Activated CD4-positive, alpha-beta memory T cell treated with anti-CD3 and anti-CD28 coated beads, Interleukin-2, amount 10 ng/mL, durations not matched to agents 7 days and 5 days (primary cell): ENCODE measurements at places on chromosomes 5 and 9.
A peak's percentile ranks its signal among the peaks of the same experiment; 100 is the strongest.

GRCh38 chr5:176579323-176579722 lies 30.2 kb downstream of the CDHR2 start:
- DNase-seq, result no peak

GRCh38 chr9:115980502-115980901 lies 173.1 kb upstream of the PAPPA start:
- no peak for DNase-seq

DNA sequence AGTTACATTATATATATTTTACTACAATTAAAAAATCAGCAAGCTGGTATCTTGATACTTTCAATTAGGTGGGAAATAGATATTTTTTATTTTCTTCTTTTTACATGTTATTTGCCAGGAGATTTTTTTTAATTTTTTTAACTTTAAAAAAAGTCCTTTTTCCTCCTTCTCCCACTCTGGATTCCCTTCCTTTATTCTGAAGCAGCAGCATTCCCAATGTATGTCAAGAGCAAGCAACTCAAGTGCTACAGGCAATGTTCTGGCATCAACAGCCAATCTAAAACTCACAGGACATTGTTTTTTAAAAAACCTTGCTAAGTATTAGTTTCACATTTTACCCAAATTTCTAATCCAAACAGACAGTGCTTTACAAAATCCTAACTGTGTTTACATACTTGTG lies 41.4 kb downstream of the GOLPH3 start:
- DNase-seq, result no peak

- no peak for DNase-seq
These were observed 24.8 kb downstream of the PLPP1 start for GRCh38 chr5:55509796-55510522.

GRCh38 chr5:107766439-107766838 lies 95.7 kb upstream of the EFNA5 start:
- no peak for DNase-seq

DNA sequence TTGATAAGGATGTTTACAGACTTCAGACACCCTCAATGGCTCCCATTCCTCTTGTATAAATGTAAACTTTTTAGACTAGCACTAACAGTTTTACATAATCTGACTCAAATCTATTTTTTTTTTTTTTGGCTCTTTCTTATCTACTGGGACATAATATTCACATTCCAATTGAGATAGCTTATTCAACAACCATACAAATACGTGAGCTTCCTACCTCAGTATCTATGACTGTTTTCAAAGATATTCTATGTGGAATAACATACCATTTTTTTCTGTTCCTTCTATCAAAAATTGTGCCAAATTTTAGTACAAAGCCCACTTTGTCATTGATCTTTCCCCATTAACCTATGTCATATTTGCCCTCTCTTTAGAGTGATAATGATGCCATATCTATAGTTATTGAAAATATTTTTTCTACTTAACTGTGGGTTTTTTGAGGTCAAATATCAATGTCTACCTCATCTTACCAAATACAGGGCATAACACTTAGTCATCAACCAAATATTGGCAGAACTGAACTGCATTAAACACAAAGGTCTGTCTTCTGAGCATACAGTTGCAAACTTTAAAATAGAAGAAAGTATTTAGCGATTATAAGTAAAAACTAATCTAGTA lies 482.6 kb downstream of the PTPRD start:
- DNase-seq, result no peak

DNA sequence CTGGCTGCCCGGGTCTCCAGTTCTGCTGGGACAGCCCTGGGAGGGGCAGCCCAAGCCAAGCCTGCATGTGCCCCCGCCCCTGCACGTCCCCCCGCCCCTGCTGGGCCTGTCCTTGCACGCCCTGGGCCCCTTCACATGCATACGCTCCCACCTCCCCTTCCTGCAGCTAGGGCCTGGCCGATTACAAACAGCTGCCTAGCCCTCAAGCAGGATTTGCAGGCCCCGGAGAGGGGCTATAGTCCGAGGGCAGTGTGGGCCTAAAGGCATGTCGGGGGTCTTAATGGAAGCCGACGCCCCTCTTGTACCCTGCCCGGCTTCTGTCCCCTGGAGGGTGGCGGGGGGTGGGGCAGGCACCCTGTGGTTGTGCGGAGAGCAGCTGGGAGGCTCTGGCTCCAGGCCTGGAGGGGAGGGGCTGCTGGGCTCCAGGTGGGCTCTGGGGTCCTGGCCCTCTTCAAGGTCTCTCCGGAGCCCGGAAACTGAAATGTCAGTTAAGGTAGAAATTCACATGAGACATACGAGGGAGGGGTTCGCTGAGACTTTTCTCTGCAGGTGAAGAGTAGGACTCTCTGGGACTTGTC lies 16.9 kb downstream of the COL5A1 start:
- no peak for DNase-seq

GRCh38 chr9:114674798-114675540 lies 7.0 kb downstream of the TEX48 start:
- no peak for DNase-seq

DNA sequence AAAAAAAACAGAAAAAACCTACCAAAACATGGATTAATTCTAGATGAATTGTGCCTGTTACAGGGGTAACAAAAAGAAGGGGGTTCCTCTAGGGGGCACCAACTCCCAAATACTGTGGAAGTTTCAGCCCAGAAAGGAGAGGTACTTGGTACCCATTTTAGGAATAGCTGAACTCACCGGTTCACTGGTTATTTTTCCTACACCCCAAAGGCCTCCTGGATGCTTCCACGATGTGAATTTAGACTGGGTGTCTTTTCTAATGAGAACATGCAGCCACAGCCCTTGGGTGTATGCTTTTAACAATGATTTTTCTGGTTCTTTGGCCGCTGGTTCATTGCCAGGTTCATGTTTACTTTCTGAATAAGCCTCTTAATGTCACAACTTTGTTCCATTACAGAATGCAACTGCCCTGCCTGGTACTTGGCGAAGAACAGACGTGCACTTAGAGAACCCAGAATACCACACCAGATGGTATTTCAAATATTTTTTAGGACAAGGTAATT lies 46.7 kb downstream of the GARNL3 start:
- peak; percentile 42 for DNase-seq

DNA sequence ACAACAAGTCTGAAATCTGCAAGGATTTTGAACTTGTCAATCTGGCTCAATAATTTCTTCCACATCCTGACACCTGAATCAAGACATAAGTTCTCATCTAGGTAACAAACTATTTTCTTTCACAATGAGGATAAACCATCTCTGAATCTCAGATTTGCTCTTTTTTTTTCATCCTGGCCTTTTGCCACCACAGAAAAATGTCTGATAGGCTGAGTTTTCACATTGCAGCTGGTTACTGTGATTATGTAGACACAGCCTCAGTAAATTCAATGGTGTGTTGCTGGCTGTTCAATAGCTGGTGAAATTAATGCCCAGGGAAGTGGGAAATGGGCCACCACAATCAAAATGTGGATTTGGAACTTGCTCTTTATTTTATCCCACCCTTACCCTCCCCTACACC lies 2.8 kb upstream of the ADRA1B start:
- no peak for DNase-seq

DNA sequence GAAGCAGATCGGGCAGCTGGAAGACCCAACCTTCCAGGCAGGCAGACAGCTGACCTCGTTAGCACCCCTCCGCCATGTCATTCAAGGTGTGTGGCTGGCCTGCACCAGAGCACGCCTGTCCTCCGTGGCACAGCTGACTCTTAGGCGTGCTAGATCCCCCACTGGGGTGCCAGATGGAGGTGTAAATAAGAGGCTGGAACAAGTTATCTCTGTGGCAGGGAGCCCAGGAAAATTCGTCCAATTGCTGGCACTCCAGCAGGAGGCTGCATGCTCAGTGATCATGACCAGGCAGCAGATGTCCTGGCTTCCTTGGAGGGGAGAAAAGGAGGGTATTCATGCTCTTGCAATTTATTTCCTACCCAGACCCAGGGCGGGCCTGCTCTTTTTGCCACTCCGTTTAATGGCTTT lies 7.8 kb upstream of the ALDOB start:
- no peak for DNase-seq
